ENCODE measurements at places on chromosomes 12 and 14.

GRCh38 chr14:103138301-103139131, 15.3 kb downstream of the TNFAIP2 start:
- DNase-seq = no peak

GRCh38 chr12:9331218-9331626, 123.0 kb upstream of the PZP start:
- no peak for DNase-seq

DNA sequence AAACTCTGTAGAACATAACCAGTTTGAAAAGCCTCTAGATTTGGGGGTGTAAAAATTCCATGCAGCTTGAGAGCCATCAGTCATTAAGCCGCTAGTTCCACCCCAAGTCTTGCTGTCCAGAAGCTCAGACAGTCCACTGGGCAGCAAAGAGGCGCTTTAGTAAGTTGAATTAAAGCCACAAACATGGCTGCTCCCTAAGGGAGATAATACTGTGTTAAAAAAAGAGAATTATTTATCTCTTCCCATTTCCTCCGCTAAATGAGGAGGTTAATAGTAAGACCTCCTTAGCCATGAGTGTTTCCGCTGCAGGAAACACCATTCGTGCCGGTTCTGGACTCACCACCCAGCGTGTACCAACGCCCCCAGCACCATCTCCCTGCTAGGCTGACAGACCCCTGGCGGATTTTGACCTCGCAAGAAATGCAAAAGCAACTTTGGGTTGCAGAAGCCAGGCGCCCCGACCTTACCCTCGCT, 536 bp downstream of the TM7SF3 start:
- no peak for DNase-seq

- DNase-seq = no peak
These were observed 126.1 kb downstream of the SMOC1 start for GRCh38 chr14:70005281-70005805.

DNA sequence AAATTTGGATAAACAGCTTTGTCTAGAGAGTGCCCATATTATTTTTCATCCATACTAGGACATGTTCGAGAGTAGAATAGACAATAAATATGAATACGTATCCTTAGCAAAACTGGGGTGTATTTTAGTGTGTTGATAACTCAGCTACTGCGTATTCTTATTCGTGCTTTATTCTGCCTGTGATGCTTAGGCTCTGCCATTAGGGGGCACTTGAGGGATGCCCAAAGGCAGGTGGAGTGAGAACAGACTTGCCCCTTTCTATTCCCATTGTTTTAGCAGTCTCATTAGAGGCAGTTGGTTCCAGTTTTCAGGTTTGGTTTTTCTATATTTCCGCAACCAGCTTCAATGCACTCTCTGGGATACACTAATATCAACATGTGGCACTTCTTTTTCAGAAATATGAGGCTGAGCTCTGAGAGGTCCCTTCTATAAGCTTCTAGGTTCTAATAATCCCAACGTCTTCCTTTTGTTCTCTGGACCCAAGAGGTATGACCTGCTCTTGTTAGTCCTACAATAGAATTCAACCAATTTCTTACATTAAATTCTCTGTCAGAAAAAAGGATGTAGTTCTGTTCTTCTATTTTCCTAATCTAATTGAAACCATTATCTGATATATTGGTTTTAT, 985.7 kb upstream of the FBXO33 start:
- peak; percentile 2 for DNase-seq

- DNase-seq = no peak
These were observed 139.3 kb upstream of the PZP start for GRCh38 chr12:9347328-9348127.

DNA sequence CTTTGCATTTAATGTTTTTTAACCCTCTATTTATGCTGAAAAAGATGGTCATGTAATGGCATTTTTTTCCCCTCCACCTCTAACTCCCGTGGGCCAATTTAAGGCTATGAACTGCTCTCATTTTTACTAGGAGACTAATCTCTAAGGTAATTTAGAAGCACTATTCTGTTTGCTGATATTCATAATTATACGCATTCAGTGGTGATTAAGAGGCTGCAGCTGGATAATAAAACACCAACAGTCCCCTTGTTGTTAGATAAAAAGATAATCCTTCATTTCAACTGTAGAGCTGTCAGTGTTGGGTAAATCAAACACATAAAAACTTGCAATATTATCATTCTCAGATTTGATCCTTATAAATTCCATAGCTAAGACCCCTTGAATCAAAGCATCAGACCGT, 8.9 kb downstream of the MYO1H start:
- DNase-seq = no peak

DNA sequence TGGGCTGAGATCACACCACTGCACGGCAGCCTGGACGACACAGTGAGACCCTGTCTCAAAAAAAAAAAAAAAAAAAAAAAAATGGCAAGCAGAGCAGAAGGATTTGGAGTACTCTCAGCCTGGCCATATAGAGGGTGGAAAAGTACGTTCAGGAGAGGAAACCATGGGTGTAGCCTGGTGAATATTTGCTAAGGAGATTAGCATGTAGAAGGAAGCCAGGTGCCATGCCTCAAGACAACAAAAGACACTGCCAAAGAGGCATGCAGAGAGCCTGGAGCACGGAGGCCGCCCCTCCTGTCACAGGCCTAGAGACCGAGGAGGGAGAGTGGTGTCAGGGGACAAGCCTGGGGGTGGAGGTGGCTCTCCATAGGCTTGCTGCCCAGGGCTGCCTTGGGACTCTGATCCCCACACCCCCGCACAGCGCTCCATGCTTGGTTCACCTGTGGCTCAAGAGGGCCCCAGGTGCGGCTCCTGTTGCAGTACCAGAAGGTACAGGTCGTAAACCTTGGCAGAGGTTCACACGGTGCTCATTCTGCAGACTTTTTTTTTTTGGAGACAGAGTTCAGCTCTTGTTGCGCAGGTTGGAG, 27.9 kb upstream of the DEGS2 start:
- no peak for DNase-seq

- no peak for DNase-seq
These were observed 147.6 kb downstream of the RIMBP2 start for GRCh38 chr12:130568501-130568900.

DNA sequence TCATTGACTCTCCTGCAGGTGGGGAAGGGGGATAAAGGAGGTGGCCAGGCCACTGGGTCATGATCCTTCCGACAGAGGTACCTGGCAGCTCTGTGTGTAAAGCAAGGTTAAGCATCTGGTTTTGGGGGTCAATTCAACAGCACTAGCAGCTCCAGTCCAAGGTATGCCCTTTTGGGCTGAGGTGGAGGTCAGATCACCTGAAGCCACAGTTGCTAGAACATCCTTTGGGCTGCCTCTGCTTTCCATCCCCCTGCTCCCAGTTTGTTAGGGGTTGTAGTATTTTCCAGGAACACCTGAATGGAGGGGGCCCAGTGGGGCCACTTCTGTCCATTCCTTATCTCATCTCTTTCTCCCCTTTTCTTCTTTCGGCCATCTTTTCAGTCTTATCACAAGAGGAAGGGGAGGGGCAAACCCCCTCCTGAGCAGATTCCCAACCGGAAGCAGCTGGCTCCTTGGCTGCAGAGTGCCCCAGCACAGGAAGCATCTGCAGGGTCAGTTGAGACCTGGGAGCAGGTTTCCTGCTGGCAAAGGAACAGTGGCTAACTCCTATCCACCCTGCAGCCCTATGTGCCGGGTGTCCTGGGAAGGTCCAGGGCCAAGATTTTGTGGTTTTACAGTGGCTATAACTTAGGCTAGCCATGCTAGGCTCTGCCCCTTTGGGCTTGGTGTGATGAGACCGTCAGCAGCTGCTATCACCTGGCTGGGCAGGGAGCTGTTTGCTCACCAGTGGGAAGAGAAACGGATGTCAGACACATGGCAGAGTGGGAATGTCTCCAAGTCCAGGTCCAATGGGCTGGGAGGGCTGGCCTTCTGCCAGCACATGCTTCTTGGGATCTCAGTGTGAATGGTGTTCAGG, 40.2 kb downstream of the SH2B3 start:
- DNase-seq = no peak

DNA sequence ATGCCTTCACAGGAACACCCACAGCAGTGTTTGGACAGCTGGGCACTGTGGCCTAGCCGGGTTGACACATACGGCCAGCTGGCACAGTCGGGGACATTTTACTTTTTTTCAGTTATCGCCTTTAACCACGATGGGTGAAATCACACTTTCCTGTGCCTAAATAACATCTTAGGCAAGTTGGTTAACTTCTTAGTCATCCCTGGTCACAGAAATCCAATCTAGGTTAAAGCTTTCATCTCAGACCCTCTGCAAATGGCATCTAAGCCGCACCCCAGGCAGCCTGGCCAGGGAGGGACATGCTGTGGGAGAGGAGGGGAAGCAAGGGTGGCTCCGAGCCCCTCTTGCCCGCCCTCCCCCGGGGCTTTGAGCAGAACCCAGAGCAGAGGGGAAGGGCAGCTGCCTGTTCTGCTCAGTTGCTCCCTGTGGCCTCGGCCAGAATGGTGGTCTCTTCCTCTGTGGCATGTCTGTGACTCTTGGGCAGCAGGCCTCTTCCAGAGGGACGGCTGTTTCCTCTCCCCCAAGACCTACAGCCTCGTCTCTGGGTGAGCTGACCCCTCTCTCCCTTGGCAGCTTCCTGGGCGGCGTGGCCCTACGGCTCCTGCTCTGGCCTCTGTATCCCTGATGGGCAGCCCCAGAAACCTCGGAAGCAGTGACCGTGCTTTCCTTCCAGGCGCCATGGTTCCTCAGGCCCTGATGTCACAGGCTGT, 85.4 kb upstream of the DYNC1H1 start:
- DNase-seq = no peak

DNA sequence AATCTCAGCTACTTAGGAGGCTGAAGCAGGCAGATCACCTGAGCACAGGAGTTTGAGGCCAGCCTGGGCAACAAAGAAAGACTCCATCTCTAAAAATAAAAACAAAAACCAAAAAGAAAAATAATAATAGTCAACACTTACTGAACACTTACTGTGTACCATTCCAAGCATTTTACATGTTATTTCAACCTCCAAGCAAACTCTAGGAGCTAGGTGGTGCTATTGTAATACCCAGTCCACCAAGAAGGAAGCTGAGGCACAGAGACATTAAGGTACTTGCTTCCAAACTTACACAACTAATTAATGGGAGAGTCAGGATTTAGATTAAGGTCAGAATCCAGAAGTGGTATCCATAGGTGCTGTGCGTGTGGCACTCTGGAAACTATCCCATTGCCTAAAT, 13.7 kb upstream of the OR6J1 start:
- no peak for DNase-seq

- no peak for DNase-seq
These were observed 107.6 kb downstream of the APAF1 start for GRCh38 chr12:98752726-98753125.

DNA sequence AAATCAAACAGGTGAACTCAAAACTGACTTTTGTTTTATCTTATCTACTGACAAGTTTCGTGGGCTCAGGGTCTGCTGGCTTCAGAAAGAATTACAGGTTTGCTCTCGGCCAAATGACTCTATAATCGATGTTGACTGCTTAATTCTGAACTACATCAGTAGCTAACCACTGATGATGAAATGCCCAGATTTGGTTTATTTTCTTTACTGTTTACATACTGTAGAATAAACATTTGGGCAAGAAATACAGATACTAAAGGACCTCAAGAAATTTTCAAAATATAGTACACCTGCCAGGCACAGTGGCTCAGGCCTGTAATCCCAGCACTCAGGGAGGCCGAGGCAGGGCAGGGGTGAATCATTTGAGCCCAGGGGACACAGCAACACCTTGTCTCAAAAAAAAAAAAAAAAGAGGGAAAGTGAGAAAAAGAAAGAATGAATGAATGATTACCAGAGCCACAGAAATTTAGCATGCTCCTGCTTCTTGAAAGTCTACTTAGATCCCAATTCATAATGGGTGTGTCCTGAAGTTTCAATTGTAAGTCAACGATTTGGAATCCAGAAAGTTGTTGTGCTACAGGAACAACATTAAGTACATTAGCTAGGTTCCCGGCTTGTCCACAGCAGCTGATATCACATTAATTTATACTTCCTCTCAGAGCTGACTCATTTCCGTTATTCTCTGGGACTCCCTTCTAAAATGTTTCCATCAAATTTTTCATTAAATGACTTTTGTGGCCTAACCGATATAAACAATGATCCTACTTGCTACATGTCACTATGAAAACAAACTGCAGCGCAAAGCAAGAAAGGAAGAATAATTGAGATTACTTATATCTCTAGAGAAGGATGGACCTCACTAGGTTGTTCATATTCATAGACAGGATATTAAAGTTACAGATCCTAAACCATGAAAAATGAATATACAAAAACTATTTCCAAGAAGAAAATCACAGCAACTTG, 134.3 kb downstream of the MED13L start:
- DNase-seq = no peak

GRCh38 chr12:84857525-84858208, 54.9 kb downstream of the SLC6A15 start:
- DNase-seq = no peak

GRCh38 chr14:104465482-104466390, 113.8 kb upstream of the C14orf180 start:
- no peak for DNase-seq

GRCh38 chr12:8018666-8019581, 13.6 kb upstream of the FOXJ2 start:
- DNase-seq = peak; percentile 29

DNA sequence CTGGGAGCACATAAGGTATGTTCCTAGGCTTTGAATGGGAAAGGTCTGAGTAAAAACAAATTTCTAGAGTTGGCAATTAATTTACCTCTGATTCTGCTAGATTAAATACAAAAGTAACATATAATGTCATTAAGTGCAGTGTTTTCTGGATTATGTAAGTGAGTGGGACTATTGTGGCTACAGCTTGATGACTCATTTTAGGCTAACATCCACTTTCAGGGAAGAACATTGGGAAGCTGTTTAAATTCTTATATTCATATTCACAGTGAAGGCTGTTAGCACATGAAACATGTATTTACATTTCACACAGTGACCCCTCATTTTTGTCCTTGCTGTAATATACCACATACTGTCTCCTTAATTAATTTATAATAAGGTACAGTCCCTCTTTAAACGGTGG, 13.2 kb upstream of the BMAL2 start:
- DNase-seq = no peak

GRCh38 chr14:103730490-103731035, 15.0 kb downstream of the ZFYVE21 start:
- DNase-seq = peak; percentile 23

DNA sequence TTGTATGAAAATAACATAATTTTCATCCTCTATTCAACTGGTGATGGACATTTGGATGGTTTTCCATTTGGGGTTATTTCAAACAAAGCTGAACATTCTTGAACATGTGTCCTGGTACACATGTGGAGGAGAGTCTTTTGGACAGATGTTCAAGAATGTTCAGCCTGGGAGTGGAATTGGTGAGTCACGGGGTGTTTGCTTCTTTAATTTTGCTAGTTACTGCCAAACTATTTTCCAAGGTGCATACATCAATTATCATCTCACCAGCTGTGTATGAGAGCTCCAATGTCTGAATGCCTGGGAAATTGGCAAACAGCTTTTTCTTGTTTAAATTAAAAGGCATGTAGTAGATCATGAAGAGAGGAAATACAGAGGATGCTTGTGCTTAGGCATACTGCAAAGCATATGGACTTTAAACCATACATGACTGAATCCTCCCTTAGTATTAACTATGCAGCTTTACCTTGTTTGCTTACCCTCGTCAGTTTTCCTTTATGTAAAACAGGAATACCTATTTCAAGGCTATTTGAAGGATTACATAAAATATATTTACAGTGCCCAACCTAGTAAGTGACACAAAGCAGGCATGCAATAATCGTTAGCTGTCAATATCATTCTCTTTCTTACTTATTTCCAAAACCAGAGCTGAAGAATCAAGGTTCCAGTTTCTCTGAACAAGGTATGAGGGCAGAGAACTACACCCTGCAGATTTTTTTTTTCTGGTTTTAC, 152.1 kb downstream of the ITPR2 start:
- DNase-seq = no peak

- no peak for DNase-seq
These were observed 232.1 kb upstream of the TBX3 start for GRCh38 chr12:114916124-114916523.

GRCh38 chr14:99250636-99251208, 21.3 kb downstream of the BCL11B start:
- no peak for DNase-seq
